Inflammatory macrophage treated with lipopolysaccharide for 4 hours (primary cell): ENCODE measurements at places on chromosomes 3 and 15.

- DNase-seq, result peak; percentile 39
Measured at GRCh38 chr15:78709263-78709882, 68.4 kb upstream of the CHRNB4 start.

DNA sequence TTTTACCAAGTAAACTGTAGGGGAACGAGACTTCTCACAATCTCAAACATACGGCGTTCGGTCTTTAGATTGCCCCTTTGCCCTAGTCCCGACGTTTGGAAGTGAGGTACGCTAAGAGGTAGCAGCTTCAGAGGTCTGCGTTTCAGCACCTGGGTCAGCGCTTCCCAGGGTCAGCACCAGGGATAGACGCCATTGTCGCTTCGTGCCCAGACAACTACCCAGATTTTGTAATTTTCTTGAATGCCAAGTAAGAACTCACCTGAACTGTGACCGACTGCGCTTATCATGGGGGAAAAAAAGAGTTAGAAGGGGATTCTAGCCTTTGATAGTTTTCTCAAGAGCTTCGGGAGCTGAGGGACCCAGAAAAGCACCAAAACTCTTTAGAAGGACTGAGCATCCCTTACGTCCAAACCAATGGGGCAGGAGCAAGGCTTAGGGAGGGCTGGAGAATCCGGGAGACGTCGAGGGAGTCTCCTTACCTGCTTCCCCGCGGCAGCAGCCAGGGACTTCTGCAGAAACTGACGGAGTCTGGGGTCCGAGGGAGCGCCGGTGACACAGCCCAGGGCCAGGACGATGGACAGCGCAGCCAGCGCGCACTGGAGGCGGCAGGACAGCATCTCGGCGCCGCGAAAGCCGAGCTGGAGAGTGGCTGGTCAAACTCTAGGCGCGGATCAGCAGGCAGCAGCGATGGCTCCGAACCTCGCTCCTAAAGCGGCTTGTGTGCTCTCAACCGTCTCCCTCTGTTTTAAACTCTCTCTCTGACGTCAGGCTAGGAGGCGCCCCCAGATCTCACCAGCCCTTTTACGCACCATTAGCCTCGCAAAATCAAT lies at the start of gene SST:
SST (minus strand) TSS at position 720 of the 830 bp plus-strand sequence; CDS start at position 617, 103 bp downstream.
- DNase-seq, result peak; percentile 9

DNA sequence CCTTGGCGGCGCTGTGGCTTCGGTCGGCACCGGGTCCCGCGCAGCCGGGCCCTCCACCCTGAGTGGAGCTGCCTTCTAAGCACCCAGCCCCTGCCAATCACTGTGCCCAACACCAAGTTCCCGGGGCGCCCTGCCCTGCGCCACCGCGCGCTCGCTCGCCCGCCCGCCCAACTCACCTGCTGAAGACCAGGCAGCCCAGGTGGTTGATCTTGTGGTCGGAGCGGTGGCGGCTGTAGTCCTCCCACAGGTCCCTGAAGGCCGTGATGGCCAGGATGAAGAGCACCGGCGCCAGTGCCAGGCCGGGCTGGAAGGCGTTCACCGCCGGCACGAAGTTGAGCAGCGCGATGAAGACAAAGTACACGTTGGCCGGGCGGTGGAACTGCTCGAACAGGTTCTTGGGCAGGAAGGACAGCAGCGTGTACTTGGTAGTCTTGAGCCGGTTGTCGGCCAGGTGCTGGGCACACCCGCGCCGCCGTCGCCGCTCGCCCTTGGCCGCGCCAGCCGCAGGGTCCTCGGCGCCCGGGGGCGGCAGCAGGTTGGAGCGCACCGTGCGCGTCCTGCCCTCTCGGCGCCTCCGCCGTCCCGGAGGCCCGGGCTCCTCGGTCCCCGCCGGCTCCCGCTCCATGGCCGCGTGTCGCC lies 536 bp downstream of the ATP10A start:
- no peak for DNase-seq

GRCh38 chr3:185959609-185960521 lies 22.1 kb upstream of the TRA2B start:
- DNase-seq, result peak; percentile 93

DNA sequence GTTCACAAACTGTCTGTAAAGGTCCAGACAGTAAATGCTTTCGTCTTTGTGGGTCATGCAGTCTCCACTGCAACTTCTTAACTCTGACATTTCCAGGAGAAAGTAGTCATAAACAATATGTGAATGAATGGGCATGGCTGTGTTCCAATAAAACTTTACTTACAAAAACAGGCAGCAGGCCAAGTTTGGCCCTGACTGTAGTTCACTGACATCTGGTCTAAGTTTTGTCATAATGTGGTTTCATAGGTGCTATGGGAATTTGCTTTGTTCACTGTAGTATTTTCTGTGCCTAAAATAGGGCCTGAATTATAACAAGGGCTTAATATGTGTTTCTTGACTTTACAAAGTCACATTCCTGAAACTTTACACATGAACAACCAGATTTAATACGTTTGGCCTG lies 186.0 kb upstream of the KBTBD8 start:
- no peak for DNase-seq

DNA sequence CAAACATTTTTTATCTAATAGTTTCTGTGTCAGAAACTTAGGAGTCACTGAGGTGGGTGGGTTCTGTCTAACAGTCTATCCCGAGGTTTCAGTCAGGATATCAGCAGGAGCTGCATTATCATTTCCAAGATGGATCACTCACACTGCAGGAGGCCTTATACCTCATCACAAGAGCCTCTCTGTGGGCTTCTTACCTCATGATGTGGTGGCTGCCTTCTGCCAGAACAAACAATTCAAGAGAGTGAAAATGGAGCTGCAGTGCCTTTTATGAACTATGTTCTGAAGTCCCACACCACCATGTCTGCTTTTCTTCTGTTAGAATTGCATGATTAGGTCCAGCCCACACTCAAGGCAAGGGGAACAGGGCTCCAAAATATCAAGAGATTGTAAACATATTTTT lies 27.9 kb downstream of the RFX7 start:
- no peak for DNase-seq

GRCh38 chr3:67624078-67624477 lies 30.3 kb downstream of the SUCLG2 start:
- no peak for DNase-seq

DNA sequence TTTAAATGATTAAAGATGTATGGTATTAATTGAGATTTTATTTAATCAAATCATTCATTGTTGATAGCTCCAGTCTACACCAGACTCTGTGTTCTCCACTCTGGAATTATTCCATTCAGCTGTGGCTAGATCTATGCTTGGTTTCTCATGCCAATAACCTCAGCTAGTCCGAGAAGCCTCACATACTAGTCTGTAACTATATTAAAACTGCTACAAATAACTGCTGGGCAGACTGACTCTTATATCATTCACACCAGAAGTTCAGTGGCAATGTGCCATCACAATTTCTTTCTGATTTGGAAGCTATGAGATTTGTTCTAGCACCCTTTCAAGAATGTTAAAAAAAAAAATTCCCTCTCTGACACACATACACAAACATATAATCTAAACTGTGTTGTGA lies 947.3 kb downstream of the ROBO1 start:
- no peak for DNase-seq

- no peak for DNase-seq
Measured at GRCh38 chr3:68904064-68904463, 28.3 kb downstream of the TAFA4 start.

DNA sequence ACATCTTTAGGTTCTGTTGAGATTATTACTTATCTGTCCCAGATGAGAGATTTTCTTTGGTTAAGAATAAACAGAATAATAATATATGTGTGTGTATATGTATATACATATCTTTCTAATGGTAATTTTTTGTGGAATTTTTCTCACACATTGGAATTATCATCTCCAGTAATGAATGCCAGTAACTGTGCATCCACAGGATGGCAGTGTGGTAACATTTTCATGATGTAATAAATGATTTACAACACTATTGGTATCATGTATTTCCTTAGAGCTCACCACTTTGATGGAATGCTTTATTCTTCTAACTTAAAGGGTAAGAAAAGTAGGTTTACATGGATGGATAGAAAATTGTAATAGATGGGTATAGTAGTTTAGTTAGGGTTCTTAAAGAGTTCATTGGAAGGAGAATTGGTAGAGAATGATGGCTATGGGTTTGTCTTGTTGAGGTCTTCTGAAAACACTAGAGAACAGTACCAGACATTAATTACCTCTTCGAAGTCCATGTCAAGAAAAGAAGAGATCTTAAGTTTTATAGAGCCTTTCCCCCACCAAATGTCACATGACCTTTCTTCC lies 78.1 kb downstream of the STT3B start:
- peak; percentile 62 for DNase-seq

GRCh38 chr15:51313074-51313393 lies 25.4 kb downstream of the CYP19A1 start:
- DNase-seq, result no peak

- DNase-seq, result no peak
Measured at GRCh38 chr3:16692486-16693344, 87.5 kb upstream of the DAZL start.

DNA sequence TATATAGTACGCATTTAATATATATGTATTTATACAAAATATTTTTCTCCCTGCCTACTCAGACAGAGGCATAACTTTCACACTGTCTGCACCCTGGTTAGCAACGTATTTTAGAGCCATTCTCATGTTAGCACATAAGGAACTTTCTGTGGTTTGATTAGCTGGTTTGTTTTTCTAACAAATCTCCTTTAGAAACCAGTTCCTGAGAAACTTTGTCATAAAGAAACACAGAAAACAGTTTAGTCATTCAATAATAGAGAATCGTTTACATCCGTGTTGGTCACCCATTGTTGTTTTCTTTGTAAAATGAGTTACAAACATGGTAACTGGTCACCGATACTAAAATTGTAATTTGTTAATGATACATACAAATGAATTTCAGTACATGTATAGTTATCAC lies 5.9 kb upstream of the NGRN start:
- DNase-seq, result no peak

- no peak for DNase-seq
Measured at GRCh38 chr3:170589113-170589512, 3.2 kb upstream of the SLC7A14 start.

GRCh38 chr3:36259580-36259979 lies 120.7 kb upstream of the STAC start:
- DNase-seq, result no peak

- DNase-seq, result no peak
Measured at GRCh38 chr3:172659246-172660002, 51.4 kb downstream of the NCEH1 start.

- peak; percentile 59 for DNase-seq
Measured at GRCh38 chr3:4814305-4814903, 164.8 kb upstream of the BHLHE40 start.

DNA sequence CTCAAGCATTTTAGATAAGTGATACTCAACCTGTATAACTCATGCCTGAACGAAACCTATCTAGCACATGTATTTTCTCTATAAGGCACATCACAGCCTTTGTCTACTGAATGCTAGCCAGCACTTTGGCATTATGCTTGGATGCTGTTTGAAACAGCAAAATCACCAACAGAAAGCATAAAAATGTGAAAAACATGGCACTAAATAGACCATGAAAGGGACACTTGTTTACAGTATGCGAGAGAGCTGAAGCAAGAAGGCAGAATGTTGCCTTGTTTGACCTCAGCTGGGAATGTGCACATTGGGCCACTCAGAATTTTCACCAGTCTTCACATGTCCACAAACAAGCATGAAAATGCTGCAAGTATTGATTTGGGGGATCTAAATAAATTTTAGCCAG lies 59.5 kb downstream of the MINDY2 start:
- no peak for DNase-seq

DNA sequence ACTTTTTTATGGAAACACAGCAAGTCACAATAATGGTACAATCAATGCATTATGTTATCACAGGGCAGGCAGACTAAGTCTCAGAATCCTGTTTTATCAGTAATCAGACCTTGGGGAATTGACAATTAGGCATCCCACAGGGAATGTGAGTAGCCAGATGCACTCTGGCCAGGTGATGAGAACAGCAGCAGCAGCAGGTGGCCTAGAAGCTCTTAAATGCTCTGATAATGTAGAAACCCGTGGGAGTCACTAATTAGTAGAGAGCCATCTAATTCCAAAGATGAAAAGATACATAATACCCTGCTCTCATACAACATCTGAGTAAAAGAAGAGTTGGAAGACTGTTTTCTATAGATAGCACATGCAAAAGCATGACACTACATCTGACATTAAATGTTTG lies 12.6 kb downstream of the CEP152 start:
- DNase-seq, result no peak

DNA sequence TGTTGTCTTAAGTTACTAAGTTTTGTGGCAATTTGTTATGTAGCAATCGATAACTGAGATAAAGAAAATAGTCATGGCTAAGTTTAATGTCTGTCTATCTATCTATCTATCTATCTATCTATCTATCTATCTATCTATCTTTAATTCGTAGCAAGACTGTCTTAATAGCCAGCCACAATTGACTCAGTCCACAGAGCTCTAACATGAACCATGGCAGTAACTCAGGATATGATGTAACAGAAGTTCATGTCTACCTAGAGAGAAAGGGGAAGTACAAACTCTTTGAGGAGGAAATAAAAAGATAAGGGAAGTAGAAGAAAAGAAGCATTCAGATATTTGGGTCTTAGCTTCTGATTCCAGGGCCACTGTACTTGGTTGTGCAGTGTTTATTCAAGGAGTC lies 61.5 kb upstream of the FNDC3B start:
- DNase-seq, result peak; percentile 88

DNA sequence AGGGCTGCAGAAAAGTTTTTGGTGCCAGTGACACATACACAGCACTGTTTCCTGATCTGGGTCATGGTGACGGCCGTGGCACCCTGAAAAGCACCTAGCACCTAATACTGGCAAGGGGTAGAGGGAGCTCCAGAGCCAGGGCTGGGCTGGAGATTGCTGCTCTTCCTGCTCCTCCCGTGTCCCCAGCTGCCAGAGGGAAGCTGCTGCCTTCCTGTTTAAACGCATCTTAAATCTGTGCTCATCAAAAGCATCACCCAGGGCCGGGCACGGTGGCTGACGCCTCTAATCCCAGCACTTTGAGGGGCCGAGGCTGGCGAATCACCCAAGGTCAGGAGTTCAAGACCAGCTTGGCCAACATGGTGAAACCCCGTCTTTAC lies 156.7 kb upstream of the MEF2A start:
- peak; percentile 83 for DNase-seq

GRCh38 chr3:165078293-165078692 lies at the start of gene SI:
Gene SI, minus strand, starts transcription at chr3:165078496. Its CDS starts 2,484 bp downstream, at chr3:165076012.
- no peak for DNase-seq

- DNase-seq, result no peak
Measured at GRCh38 chr3:52494445-52494844, 693 bp upstream of the STAB1 start.

- DNase-seq, result no peak
Measured at GRCh38 chr15:71153823-71154524, 38.7 kb downstream of the THSD4 start.
